Suprapubic skin (tissue), 4 donors: ENCODE measurements at places on chromosomes 7 and 10.

GRCh38 chr10:1199345-1199673 lies 143.1 kb downstream of the WDR37 start:
- peak; percentile 41 for DNase-seq

DNA sequence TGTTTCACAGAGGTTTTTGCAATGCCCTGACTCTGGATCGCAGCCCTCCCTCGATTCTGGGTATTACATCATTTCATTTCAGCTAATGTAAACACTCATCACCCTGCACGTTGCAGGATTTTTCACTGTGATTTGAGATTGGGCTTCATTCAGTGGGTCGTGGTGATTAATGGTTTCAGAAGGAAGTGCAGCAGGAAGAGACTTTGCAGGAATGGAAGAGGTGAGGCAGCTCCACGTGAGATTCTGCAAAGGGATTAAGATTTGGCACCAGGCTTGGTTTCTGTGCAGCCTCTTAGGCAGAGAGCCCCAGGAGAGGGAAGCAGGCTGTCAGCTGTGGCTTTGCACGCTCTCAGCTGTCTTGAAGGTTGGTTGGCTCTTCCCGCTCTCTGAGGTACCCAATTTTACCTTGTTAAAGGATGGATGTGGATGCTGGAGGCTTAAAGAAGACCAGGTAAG lies 95.2 kb downstream of the PLCE1 start:
- no peak for DNase-seq

DNA sequence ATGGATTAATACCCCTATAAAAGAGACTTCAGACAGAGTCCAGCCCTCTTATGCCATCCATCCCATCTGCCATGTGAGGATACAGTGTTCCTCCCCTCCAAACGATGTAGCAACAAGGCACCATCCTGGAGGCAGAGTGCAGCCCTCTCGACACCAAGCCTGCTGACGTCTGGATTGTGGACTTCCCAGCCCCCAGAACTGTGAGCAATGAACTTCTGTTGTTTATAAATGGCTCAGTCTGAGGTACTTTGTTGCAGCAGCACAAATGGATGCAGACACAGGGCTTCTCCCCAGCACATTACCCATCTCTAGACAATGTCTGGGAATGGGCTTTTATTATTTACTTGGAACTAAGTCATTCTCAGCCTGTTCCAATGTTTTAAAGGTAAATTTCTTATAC lies 195.6 kb downstream of the WDR37 start:
- DNase-seq = no peak

- DNase-seq = no peak
Measured at GRCh38 chr10:128161031-128161430, 34.8 kb upstream of the MKI67 start.

DNA sequence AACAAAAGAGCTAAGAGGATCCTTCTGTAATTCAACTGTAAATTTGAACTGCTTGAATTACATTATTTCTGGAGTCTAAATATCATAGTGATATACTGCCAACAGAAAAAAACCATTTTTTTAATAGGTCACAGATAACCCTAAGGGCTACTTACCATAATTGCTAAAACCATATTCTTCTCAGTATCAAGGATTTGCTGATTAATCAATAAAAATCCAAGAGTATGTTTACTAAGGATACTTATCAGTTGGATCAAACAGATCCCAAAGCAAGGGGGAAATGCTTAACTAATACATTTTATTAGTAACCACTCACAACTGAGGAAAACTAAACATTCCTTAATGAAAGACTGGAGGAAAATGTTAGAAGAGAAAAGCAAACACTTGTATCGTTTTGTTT lies 166.0 kb downstream of the PIP4K2A start:
- no peak for DNase-seq
